ENCODE measurements at places on chromosomes 16 and 17. TPM values are rescaled to one million over a fixed set of nuclear protein-coding genes. Genes with fewer than 3 reads are reported as not detected.

GRCh38 chr17:4968486-4969046 lies 949 bp upstream of the SPAG7 start:
- DNase-seq = no peak
- H3K4me1 ChIP-seq = peaks cover 52% of the 10 kb centered on the region
- H3K27me3 ChIP-seq = no peaks in the 10 kb centered on the region
- peak overlapping the region; percentile 78 for H3K4me3 ChIP-seq

- H3K4me1 ChIP-seq = no peaks in the 10 kb centered on the region
- peaks cover 45% of the 10 kb centered on the region for H3K36me3 ChIP-seq
- no peak for DNase-seq
These were observed 168.0 kb downstream of the AATF start for GRCh38 chr17:37116671-37117185.

DNA sequence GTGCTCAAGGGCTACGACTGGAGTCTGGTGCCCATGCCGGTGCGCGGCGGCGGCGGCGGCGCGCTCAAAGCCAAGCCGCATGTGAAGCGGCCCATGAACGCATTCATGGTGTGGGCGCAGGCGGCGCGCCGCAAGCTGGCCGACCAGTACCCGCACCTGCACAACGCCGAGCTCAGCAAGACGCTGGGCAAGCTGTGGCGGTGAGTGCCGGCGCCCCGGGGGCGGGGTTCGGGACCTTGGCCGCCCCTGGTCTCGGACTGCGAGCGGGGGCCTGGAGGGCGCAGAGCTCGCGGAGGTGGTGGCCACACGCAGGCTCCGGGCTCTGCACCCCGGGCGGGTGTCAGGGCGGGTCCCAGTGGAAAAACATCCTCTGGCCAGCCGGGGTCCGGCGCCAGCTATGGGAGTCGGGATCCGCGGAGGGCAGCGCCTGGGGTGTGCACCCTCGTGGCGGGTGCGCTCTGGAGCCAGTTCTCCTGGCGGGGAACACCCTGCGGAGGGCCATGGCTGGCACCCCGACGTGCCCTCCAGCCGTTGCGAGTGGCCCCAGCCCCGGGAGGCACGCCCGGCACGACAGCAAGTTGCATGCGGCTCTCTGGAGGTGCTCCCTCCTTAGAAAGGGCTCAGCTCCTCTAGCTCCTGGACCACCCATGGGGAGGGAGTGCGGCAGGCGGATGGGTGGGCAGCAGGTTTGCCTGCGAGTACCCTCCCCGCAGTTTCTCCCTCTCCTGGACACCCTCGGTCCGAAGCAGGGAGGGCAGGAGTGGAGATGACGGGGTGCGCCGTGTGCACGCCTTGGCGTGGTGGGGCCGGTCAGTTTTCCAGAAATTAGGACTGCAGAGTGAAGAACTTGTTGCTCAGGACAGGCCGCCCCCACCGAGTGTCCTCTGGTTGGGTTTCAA lies 824 bp downstream of the SOX8 start:
- H3K4me1 ChIP-seq = peaks cover 33% of the 10 kb centered on the region
- H3K36me3 ChIP-seq = no peaks in the 10 kb centered on the region
- no peak for DNase-seq
- peak overlapping the region; percentile 59 for H3K4me3 ChIP-seq

GRCh38 chr17:46766493-46767491 lies 51.7 kb downstream of the WNT3 start:
- no peak overlapping the region for H3K27ac ChIP-seq
- no peak overlapping the region for H3K4me3 ChIP-seq
- peaks cover 21% of the 10 kb centered on the region for H3K4me1 ChIP-seq
- no peak for DNase-seq
- H3K27me3 ChIP-seq = no peaks in the 10 kb centered on the region
- no peaks in the 10 kb centered on the region for H3K36me3 ChIP-seq

DNA sequence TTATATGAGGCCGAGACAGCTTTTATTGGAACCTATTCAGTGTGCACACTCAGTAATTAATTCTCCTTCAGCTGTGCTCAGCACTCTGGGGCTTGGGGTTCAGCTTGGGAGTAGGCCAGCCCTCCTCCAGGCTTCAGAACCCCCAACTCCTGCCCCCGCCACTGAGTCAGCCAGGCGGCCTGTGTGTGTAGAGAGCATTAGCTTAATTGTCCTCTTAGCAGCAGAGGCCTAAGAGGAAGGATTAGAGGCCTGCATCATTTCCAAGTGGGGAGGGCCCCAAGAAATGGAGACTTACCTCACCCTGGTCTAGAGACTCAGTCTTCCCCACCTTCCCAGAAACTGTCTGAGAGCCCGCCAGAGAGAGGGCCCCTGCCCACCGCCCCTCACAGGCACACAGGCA lies 772 bp downstream of the PRSS53 start:
- H3K36me3 ChIP-seq = peaks cover 88% of the 10 kb centered on the region
- H3K4me1 ChIP-seq = peaks cover 7% of the 10 kb centered on the region
- DNase-seq = no peak
- H3K4me3 ChIP-seq = no peak overlapping the region

GRCh38 chr17:78472035-78472905 lies 93.8 kb downstream of the PGS1 start:
- H3K36me3 ChIP-seq = no peaks in the 10 kb centered on the region
- H3K27ac ChIP-seq = no peak overlapping the region
- H3K4me3 ChIP-seq = no peak overlapping the region
- H3K4me1 ChIP-seq = no peaks in the 10 kb centered on the region

DNA sequence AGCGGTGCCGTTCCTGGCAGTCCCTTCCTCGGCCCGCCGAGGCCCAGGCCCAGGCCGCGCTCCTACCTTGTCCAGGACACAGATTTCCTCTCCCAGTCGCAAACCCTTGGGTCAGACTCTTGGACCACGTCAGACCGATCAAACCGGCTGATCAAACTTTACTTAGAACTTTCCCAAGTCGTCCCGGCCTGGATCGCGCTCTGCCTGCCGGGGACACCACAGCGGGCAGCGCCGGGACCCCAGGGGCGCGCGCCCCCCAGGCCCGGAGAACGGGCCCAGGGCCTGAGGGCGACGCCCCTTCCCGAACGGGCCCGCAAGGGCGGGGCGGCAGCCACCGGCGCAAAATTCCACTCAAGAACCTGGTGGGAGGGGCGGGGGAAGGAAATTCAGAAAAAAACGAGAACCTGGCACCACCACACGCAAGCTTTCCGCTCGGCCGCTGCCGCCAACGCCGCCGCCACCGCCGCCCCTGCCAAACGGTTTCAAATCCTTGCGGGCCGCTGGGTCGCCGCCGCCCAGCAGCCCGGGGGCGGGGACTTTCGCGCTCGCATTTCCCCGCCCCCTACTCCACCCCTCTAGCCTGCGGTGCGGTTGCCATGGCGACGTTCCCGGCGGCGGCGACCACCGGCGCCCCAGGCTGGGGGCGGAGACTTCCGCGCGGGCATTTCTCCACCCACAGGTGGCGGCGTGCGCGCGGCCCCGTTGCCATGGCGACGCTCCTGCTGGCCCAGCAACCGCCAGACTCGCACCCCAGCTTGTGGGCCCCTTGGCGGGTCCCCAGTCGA lies at the start of gene CEP112:
Gene CEP112 (minus strand): TSS at position 541 of the 785 bp plus-strand sequence.
- no peaks in the 10 kb centered on the region for H3K27me3 ChIP-seq
- peak within 1 kb of the TSS; percentile 90 for H3K4me3 ChIP-seq
- H3K27ac ChIP-seq = peak within 1 kb of the TSS; percentile 75
- no peaks in the 10 kb centered on the region for H3K36me3 ChIP-seq

DNA sequence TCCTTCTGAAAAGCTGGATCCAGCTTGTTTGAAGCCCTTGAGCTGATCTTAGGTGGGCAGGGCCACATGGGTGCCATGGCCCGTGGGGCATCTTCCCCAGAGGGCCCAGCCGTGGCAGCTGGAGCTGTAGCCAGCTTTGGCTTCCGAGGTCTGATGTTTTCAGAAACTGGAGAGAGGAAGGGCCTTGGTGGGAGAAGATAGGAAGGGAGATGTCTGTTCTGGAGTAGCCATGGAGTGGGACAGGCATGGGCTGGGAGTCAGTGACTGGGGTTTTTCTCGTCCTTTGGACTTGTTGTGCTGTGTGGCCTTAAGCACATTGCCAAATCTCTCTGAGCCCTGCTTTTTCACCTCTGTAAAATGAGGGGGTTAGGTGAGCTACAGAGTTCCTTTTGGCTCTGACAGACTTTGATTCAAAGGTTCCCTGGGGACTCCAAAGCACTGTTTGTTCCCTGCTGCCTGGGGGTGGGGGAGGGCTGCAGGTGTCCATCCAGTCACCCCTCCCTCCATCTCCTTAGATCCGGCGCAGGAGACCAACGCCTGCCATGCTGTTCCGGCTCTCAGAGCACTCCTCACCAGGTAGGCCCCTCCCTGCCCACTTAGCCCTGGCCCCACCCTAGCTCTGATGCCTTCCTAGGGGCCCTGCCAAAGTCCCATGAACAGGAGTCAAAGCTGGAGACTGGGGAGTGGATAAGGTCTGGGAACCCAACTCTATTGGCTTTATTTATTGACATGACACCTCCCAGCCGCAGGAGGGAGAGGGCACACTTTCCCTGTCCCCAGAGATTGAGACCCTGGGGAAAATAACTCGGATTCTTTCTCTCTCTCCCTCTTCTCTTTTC lies 2.1 kb downstream of the PPP1R1B start:
- H3K27me3 ChIP-seq = no peaks in the 10 kb centered on the region
- H3K4me3 ChIP-seq = no peak overlapping the region
- H3K27ac ChIP-seq = no peak overlapping the region
- no peaks in the 10 kb centered on the region for H3K36me3 ChIP-seq
- DNase-seq = no peak

- peaks cover 14% of the 10 kb centered on the region for H3K36me3 ChIP-seq
- H3K4me1 ChIP-seq = peaks cover 38% of the 10 kb centered on the region
- no peaks in the 10 kb centered on the region for H3K27me3 ChIP-seq
- peak overlapping the region; percentile 89 for H3K4me3 ChIP-seq
- DNase-seq = no peak
These were observed 523 bp downstream of the KCTD2 start for GRCh38 chr17:75047398-75048098.

DNA sequence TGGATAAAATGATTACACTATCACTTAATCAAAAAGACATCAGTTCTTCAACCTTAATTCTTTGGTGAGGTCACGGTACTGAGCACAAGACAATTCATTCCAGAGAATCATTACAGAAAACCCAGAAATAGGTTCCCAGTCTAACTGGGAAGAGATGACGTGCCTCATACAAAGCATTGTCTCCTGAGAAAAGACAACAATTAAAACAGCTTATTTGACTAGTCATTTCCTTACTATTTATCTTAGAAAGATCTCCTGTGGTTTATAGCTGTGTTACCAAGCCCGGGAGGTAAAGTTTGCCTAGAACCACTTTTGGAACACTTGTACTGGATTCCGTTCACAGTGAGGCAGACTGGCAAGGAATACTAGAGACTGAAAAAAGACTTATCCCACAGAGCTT lies 5.1 kb downstream of the PHF12 start:
- no peaks in the 10 kb centered on the region for H3K27me3 ChIP-seq
- peaks cover 59% of the 10 kb centered on the region for H3K4me1 ChIP-seq
- DNase-seq = no peak

GRCh38 chr16:83109490-83110125 lies 482.8 kb downstream of the CDH13 start:
- no peaks in the 10 kb centered on the region for H3K27me3 ChIP-seq
- no peaks in the 10 kb centered on the region for H3K36me3 ChIP-seq
- no peak overlapping the region for H3K27ac ChIP-seq
- H3K4me3 ChIP-seq = no peak overlapping the region

- H3K27me3 ChIP-seq = no peaks in the 10 kb centered on the region
- peak overlapping the region; percentile 40 for H3K27ac ChIP-seq
- H3K4me1 ChIP-seq = peaks cover 29% of the 10 kb centered on the region
- DNase-seq = no peak
- no peak overlapping the region for H3K4me3 ChIP-seq
These were observed 29.5 kb upstream of the DNAI2 start for GRCh38 chr17:74244548-74244947.

- H3K27me3 ChIP-seq = no peaks in the 10 kb centered on the region
- H3K27ac ChIP-seq = no peak overlapping the region
- H3K36me3 ChIP-seq = no peaks in the 10 kb centered on the region
- no peak overlapping the region for H3K4me3 ChIP-seq
- H3K4me1 ChIP-seq = no peaks in the 10 kb centered on the region
These were observed 466.5 kb upstream of the MAF start for GRCh38 chr16:80066805-80067580.

DNA sequence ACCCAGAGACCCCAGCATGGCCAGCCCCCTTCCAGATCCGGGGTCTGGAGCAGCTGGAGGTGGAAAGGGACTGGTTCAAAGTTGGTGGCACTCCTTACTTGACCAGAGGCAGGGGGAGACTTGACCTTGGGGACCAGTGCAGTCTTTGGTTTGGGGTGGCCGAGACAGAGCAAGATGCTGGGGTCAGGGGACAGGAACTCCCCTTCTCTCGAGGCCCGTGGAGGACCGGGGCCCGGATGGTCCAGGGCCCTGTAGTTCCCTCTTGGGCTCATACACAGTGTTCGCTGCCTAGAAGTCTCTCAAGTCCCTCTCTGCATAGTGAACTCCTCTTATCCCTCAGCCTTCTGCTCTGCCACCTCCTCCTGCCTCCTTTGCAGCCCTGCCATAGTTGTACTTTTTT lies 601 bp upstream of the PRSS33 start:
- no peak overlapping the region for H3K4me3 ChIP-seq
- peaks cover 12% of the 10 kb centered on the region for H3K4me1 ChIP-seq
- no peaks in the 10 kb centered on the region for H3K36me3 ChIP-seq
- no peak for DNase-seq

DNA sequence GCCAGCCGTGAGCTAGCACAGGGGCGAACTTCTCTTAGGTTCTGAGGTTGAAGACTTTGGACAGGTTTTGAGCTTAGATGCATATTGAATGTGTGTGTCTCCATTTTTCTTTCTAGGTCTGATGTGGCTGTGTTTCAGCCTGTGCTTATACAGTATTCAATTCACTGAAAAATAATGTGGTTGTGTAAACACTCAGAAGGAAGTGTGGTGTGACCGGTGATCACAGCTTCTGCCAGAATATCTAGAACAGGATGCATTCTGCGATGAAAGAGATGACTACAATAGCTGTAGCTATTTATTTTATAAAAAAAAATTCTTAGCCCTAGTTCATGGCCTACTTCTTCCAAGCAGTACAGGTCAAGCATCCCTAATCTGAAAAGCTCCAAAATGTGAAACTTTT lies 64.4 kb downstream of the MAP2K6 start:
- H3K27ac ChIP-seq = no peak overlapping the region
- no peak overlapping the region for H3K4me3 ChIP-seq
- no peak for DNase-seq
- H3K36me3 ChIP-seq = no peaks in the 10 kb centered on the region
- H3K27me3 ChIP-seq = no peaks in the 10 kb centered on the region
- peaks cover 8% of the 10 kb centered on the region for H3K4me1 ChIP-seq

DNA sequence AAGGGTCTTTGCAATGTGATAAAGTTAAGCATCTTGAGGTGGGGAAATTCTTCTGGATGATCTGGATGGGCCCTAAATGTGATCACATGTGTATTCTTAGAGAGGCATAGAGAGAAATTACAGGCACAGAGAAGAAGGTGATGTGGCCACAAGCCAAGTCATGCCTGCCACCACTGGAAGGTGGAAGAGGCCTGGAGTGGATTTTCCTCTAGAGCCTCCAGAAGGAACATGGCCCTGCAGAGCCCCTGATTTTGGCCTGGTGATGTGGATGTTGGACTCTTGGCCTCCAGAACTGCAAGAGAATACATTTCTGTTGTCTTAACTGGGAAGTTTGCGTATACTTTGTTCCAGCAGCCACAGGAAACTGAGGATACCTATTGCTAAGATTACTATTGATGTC lies 156.9 kb upstream of the CACNG5 start:
- DNase-seq = no peak
- no peak overlapping the region for H3K4me3 ChIP-seq
- no peaks in the 10 kb centered on the region for H3K27me3 ChIP-seq

RPGRIP1L gene
- total RNA-seq = 4.3 TPM

KCNH6 gene
- not detected for total RNA-seq

USP36 gene
- 44.7 TPM for total RNA-seq

CA7 gene
- not detected for total RNA-seq

CX3CL1 gene
- 40.4 TPM for total RNA-seq

Measured in esophagus muscularis mucosa (tissue), 4 donors.